Epithelial cell of alveolus of lung (primary cell): ENCODE measurements at places on chromosomes 11 and 22. TPM values are rescaled to one million over a fixed set of nuclear protein-coding genes. Genes with fewer than 3 reads are reported as not detected.

The MRGPRE gene
- total RNA-seq: not detected in 2 replicates

The GAB4 gene
- not detected in 2 replicates for total RNA-seq

The CEND1 gene
- 2.2 and 3.8 TPM in 2 replicates for total RNA-seq

The MIOX gene
- total RNA-seq: not detected in 2 replicates

The MUC6 gene
- not detected in 2 replicates for total RNA-seq

The GALNT18 gene
- total RNA-seq: 0.96 and 5.7 TPM in 2 replicates

The PKNOX2 gene
- 2.6 TPM in 2 replicates for total RNA-seq

The PKP3 gene
- 1.7 and 5.2 TPM in 2 replicates for total RNA-seq

The WBP2NL gene
- total RNA-seq: 0.72 TPM in 1 of 2 replicates, not detected in the other

The ESAM gene
- 2.2 and 5.6 TPM in 2 replicates for total RNA-seq

The EFCAB6 gene
- total RNA-seq: 0.65 and 3.0 TPM in 2 replicates

The MUC5B gene
- not detected in 2 replicates for total RNA-seq

The TRIM51 gene
- not detected in 2 replicates for total RNA-seq

The RAB39A gene
- total RNA-seq: not detected in 2 replicates

The LIN7C gene
- total RNA-seq: 33.7 and 42.2 TPM in 2 replicates

The MYEOV gene
- 1.0 and 3.9 TPM in 2 replicates for total RNA-seq

The MMP12 gene
- total RNA-seq: not detected in 2 replicates

The DBX1 gene
- total RNA-seq: not detected in 2 replicates

The FGF19 gene
- total RNA-seq: under 0.01 TPM in 1 of 2 replicates, not detected in the other

The C1QTNF5 gene
- 11.9 and 37.4 TPM in 2 replicates for total RNA-seq

The CNIH2 gene
- 0.26 and 1.1 TPM in 2 replicates for total RNA-seq

The CREB3L1 gene
- total RNA-seq: 37.4 and 41.9 TPM in 2 replicates

The FJX1 gene
- total RNA-seq: 16.7 and 54.0 TPM in 2 replicates

The OR52A1 gene
- not detected in 2 replicates for total RNA-seq

The FERMT3 gene
- total RNA-seq: 3.6 and 8.5 TPM in 2 replicates

The EMID1 gene
- 1.1 and 1.3 TPM in 2 replicates for total RNA-seq

The SYT12 gene
- 0.08 and 3.4 TPM in 2 replicates for total RNA-seq

The HTR3A gene
- total RNA-seq: not detected in 2 replicates

The OR51E2 gene
- total RNA-seq: not detected in 2 replicates

The MS4A6A gene
- not detected in 2 replicates for total RNA-seq
